ENCODE measurements at places on chromosomes 1 and 21.

- DNase-seq: no peak
These were observed 1.8 kb upstream of the OR2T6 start for GRCh38 chr1:248373761-248374160.

DNA sequence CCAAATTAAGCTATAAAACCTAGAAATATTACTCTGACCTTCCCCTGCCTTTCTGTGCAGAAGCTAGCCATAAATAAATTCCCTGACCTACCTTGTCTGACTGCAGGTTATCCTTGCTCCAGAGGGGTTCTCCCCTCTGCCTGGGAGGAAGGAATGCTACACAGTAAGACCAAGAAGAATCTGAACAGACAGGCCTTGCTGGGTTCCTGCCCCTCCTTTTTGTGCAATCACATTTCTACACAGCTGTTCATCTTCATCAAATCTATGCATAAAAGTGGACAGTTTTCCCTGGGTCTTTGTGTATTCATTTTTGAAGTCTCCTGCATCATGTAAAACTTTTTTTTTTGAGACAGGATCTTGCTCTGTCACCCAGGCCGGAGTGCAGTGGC, 50.6 kb downstream of the DNTTIP2 start:
- no peak for DNase-seq

GRCh38 chr1:219772265-219773036, 155.9 kb downstream of the SLC30A10 start:
- no peak for DNase-seq

DNA sequence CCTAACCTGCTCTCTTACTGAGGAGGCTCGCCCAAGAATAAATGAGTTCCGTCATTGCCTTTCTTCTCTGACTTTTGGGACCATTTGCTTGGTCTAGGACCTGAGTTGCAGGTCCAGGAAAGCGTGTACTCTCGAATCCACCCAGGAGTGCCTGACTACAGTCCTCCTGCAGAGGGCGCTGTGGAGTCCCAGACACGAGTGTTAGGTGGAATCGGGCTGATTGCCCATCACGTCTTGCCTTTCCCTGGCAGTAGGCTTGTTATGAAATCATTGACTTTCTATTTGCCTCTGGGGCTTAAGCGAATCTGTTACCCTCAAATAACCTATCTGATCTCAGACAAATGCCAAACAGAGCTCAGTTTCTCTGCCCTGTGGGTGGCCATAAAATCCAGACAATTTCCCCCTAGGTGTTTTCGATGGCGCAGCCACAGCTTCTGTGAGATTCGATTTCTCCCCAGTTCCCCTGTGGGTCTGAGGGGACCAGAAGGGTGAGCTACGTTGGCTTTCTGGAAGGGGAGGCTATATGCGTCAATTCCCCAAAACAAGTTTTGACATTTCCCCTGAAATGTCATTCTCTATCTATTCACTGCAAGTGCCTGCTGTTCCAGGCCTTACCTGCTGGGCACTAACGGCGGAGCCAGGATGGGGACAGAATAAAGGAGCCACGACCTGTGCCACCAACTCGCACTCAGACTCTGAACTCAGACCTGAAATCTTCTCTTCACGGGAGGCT, at the start of gene IL20:
TSS of gene IL20 (plus strand) at position 685 of the 733 bp plus-strand sequence. CDS start 230 bp downstream, outside the sequence.
- peak; percentile 81 for DNase-seq

DNA sequence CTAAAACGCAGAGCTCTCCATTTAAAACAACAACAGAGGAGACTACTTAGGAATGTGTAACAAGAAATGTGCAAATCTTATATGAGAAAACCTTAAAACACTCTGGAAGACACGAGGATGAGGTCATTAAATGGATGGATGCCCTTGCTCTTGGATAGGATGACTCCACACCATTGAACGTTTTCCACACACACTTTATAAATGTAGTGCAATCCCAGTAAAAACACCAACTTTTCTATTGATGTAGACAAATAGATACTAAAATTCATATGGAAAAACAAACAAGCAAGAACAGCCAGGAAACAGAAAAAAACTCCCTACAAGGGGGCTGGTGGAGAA, 18.4 kb upstream of the COL6A1 start:
- no peak for DNase-seq

- DNase-seq: no peak
These were observed 612.4 kb downstream of the LTN1 start for GRCh38 chr21:28380241-28380640.

GRCh38 chr1:241608379-241609033, 31.7 kb downstream of the CHML start:
- no peak for DNase-seq

Measured in COLO829 (cell line).